ENCODE measurements at places on chromosomes 2 and 18.
A peak's percentile ranks its signal among the peaks of the same experiment; 100 is the strongest.

GRCh38 chr18:61581578-61582201, 248.5 kb downstream of the CDH20 start:
- peak; percentile 50 for DNase-seq

GRCh38 chr2:76019128-76019527, 308.4 kb upstream of the GCFC2 start:
- no peak for DNase-seq

- peak; percentile 28 for DNase-seq
Measured at GRCh38 chr2:65800998-65801397, 368.6 kb upstream of the SPRED2 start.

- no peak for DNase-seq
Measured at GRCh38 chr2:145887915-145888314, 1368.0 kb upstream of the ZEB2 start.

DNA sequence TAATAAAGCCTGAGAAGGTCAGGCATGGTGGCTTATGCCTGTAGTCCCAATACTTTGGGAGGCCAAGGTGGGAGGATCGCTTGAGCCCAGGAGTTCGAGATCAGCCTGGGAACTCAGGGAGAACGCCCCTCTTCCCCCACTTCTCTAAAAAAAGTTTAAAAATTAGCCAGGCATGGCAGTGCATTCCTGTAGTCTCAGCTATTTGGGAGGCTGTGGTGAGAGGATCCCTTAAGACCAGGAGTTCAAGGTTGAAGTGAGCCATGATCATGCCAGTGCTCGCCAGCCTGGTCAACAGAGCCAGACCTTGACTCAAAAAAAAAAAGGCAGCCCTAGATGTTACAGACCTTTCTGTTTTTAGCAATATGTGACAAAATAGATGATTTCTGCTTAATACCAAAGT, 83.4 kb downstream of the AP1S3 start:
- DNase-seq: no peak

DNA sequence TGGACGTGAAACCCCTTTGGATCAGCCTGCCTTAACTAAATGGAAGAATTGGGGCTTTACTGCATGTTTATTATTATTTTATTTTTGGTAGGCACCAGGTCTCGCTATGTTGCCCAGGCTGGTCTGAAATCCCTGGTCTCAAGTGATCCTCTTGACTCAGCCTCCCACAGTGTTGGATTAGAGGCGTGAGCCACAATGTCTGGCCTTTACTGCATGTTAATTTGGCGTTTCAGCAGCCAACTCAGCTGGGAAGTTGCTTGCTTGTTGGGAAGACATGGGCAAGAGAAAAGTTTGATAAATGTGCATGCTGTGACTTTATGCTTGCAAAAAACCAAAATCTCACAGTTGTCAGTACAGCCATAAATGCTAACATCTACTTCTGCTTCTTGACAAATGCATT, 105.1 kb downstream of the FMNL2 start:
- peak; percentile 16 for DNase-seq

DNA sequence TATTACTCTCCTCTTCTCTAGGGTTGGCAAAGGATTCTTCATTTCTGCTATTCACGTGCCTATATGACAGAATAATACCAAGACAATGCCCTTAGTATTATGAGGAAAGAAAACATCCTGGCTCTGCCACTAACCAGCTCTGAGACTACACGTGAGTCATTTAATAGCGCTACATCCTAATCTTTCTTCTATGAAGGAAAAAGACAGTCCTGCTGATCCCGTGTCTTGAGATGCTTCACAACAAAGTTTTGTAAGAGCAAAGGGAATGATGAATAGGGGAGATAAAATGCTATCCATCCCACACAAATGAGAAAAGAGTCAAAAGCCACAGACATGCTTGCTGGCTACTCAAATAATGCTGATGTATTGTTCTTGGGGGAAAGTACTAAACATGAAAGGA, 152.8 kb downstream of the PID1 start:
- DNase-seq: no peak

GRCh38 chr2:103161456-103162289, 399.8 kb downstream of the TMEM182 start:
- peak; percentile 54 for DNase-seq

GRCh38 chr2:66494708-66495107, 59.8 kb downstream of the MEIS1 start:
- peak; percentile 94 for DNase-seq

GRCh38 chr18:33316146-33316587, 124.4 kb downstream of the CCDC178 start:
- no peak for DNase-seq

Measured in fibroblast of lung (primary cell).